Psoas muscle (tissue), 8 donors: ENCODE measurements at places on chromosomes 1 and 21. TPM values are rescaled to one million over a fixed set of nuclear protein-coding genes. Genes with fewer than 3 reads are reported as not detected.
A peak's percentile ranks its signal among the peaks of the same experiment; 100 is the strongest.

Gene MAP3K7CL
- total RNA-seq = 107 TPM

Gene TTC24
- total RNA-seq = not detected

Gene ATP1B1
- 290 TPM for total RNA-seq

DNA sequence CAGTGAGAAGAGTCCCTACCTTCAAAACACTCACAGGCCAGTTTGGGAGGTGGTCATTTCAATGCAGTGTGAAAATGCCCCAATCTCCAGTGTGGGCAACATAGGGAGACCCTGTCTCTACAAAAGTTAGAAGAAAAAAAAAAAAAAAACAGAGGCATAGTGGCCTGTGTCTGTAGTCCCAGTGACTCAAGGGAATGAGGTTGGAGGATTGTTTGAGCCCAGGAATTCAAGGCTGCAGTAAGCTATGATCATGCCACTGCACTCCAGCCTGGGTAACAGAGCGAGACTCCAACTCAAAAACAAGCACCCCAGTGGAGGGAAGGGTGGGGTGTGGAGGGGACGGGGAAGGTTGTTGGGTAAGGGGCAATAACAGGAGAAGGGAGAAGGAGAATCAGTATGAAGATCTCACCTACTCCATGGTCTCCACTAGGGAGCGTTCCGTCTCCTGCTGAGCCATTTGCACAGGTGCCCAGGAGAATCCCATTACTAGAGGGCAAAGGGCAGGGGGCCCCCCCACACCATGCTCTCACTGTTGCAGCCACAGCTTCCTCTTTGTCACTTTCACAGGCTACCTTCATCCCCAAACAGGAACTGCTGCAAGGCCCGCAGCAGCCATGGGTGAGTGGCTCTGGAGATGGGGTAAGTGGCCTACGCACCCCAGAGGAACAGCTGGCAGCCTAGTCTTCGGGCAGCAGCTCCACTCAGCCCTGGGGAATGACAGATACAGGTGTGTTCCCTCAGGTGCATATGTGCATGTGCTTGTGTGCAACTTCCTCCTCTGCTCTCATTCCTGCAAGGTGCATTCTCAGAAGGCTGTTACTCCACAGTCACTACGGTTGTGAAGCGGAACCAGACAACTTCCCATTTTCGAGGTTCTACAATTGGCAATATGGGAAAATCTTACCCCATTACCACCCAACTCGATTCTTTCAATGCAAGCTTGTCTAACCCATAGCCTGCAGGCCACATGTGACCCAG is 87.9 kb upstream of the LYST start:
- H3K27me3 ChIP-seq = no peaks in the 10 kb centered on the region
- no peaks in the 10 kb centered on the region for H3K36me3 ChIP-seq
- no peak overlapping the region for H3K4me3 ChIP-seq
- H3K27ac ChIP-seq = no peak overlapping the region
- no peaks in the 10 kb centered on the region for H3K4me1 ChIP-seq

- no peak overlapping the region for H3K27ac ChIP-seq
- no peaks in the 10 kb centered on the region for H3K4me1 ChIP-seq
- no peak for DNase-seq
- no peak overlapping the region for H3K4me3 ChIP-seq
Observed at GRCh38 chr1:226128487-226129075, 58.0 kb downstream of the ACBD3 start.

- no peaks in the 10 kb centered on the region for H3K36me3 ChIP-seq
- DNase-seq = no peak
- peaks cover 10% of the 10 kb centered on the region for H3K4me1 ChIP-seq
- H3K4me3 ChIP-seq = no peak overlapping the region
- no peaks in the 10 kb centered on the region for H3K27me3 ChIP-seq
- H3K27ac ChIP-seq = no peak overlapping the region
Observed at GRCh38 chr1:64598100-64598571, 128.2 kb downstream of the CACHD1 start.

GRCh38 chr1:64515427-64515826 is 45.5 kb downstream of the CACHD1 start:
- no peaks in the 10 kb centered on the region for H3K27me3 ChIP-seq
- no peaks in the 10 kb centered on the region for H3K36me3 ChIP-seq
- no peak overlapping the region for H3K4me3 ChIP-seq
- peak; percentile 59 for DNase-seq

DNA sequence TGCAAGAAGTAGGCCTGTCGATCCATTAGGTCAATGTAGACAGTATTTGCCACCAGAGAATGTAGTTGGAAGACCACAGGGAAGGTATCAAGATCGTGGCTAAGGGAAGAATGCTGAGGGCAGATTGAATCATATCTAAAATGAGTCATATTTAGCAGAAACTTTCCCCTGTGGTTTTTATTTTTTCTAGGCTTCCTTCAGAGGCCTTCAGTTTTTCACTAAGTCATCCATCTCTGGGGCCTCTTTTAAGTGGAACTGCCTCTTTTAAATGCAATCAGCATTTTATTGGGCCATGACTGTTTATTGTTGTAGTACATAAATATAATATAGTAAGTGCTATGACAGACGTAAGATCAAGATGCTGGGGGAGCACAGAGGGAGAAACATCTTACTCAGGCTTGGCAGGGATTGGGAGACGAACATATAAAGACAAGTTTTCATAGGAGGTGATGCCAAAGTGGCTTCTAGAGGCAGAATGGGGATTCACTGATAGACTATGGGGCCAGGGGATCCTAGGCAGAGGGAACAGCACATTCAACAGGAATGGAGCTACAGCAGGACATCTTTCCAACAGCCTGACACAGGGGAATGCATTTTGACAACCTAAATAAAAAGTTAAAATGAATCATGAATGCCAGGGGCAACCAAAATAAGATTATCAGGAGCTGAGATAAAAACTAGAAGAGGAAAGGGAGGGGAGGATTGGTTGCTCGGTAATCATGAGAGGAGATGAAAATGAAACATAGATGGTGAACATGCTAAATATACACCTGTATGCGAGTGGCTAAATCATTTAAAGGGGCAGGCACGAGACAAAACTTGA is 20.1 kb downstream of the UBE2U start:
- no peaks in the 10 kb centered on the region for H3K27me3 ChIP-seq
- H3K27ac ChIP-seq = no peak overlapping the region
- no peak overlapping the region for H3K4me3 ChIP-seq

DNA sequence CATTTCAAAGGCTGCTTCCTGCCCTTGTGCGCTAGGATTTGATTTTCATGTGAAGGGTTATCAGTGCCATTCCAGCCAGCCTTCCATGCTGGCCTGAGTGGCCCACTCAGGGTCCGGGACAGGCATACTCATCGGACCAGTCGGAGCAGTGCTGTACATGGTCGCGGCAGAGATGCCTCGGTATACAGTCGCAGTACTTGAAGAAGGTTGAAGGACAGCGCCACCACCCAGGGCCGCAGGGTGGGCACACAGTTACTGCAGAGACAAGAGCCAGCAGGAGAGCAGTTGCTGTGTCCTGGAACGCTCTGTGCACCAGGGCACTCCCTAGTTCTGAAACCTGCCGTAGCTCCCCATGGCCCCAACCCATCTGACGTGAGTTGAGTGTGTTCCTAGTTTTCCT is 9.1 kb downstream of the LDLRAD1 start:
- no peak for DNase-seq
- H3K27ac ChIP-seq = no peak overlapping the region
- no peaks in the 10 kb centered on the region for H3K36me3 ChIP-seq
- no peak overlapping the region for H3K4me3 ChIP-seq
